ENCODE measurements at places on chromosomes 4 and X.

- DNase-seq: no peak
Observed at GRCh38 chrX:152927858-152928760, 30.2 kb downstream of the ZNF185 start.

GRCh38 chrX:119391279-119391678, 7.9 kb upstream of the SLC25A43 start:
- peak; percentile 40 for DNase-seq

DNA sequence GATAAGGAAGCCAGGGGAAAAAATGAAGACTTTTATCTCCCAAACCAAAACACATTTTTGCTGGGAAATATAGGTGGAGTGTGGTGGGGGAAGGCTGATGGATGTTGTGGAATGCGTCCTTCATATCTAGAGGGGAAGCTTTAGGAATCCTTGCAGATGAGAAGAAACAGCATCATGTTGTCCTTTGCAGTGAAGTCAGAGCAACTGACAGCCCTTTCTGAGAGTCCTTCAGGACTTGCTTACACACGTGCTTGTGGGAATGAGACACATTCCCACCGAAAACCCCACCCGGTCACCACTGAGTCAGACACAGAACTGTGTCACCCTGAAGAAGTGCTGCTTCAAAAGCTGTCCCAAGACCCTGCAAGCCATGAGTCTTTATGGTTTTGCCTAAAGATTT, 81.5 kb downstream of the SHROOM2 start:
- DNase-seq: peak; percentile 73

- DNase-seq: peak; percentile 2
Observed at GRCh38 chrX:142503967-142504643, 299.0 kb upstream of the MAGEC2 start.

DNA sequence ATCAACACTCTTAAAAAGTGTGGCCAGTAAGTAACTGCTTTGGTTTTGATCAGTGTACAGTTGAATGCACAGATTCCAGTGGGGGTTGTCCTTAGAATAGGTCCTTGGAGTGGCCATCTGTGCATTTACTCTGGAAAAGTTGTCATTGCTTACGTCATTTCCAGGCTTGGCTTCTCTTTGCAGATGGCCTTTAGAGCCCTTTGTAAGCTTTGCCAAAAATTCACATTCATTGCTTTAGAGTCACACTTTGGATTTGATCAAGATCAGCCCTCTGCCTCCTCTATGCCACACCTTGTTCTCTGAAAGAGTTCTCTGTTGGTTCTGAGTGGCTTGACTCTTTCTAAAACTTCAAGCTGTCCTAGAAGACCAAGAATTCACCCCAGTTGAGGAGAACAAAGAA, 83.9 kb downstream of the MAMLD1 start:
- peak; percentile 24 for DNase-seq

GRCh38 chrX:143800150-143800549, 79.6 kb upstream of the SPANXN2 start:
- no peak for DNase-seq

DNA sequence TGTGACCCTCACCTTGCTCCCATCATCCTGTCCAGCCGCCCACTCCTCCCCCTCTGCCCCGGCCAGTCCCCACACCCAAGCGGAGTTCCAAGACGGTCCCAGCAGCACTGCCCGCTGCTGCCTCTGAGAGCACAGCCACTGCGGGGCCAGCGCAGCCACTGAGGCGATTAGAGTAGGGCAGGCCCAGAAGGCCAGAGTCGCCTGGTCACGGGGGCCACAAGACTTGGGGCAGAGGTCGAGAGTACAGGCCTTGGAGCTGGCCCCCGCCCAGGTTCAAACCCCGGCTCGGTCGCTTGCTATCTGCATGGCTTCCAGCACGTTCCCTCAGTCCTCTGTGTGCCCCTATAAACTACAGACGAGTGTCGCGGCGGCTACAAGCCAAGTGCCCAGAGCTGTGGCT, 53.2 kb upstream of the ADRA2C start:
- DNase-seq: no peak

DNA sequence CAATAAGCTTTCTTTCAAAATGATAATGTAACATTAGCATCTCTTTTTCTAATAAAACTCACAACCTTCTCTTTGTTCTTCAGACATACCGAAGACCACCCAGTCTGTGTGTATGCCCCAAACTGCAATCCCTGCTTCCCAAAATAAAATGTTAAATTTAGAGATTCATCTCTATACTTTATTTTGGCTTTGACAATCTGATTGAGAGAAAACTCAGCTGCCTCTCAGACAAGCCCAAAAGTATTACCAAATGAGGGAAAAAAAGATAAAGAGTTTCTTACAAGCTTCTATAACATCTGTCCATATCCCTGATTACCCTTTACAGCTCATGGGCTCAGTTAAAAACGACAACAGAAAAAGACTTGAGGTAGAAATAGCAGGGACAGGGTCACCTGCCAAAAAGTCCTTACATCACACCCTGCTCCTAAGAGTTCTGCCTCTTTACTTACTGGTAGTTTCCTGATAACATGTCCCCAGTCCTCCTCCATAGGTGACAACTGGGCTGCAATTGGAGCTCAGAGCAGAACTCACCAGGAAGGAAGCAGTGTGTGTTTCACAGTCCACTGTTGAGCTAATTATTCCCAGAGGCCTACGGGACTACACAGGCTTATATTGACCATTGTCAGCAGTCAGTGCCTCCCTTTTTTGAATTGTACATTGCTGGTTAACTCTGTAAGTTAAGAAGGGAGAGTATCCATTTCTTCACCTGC, 70.9 kb upstream of the FAM9C start:
- DNase-seq: no peak

DNA sequence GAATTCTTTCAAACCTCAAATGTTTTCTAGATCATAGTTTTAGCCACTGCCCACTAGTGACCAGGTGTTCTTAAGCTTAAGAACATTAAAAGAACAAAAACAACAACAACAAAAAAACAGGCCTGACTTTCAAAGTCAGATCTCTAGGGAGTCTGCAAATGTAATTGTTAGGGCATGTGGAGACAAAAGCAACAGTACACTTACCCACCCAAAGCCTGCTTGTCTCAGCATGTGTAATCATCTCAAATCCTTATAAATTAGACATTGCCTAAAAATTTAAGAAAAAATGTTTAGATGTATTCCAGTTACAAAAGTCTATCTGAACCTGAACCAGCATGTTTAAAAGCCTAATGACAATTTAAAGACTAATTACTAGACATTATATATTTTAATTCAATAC, 79.9 kb downstream of the SLC7A11 start:
- no peak for DNase-seq
